ENCODE measurements at places on chromosomes 7 and 10.

DNA sequence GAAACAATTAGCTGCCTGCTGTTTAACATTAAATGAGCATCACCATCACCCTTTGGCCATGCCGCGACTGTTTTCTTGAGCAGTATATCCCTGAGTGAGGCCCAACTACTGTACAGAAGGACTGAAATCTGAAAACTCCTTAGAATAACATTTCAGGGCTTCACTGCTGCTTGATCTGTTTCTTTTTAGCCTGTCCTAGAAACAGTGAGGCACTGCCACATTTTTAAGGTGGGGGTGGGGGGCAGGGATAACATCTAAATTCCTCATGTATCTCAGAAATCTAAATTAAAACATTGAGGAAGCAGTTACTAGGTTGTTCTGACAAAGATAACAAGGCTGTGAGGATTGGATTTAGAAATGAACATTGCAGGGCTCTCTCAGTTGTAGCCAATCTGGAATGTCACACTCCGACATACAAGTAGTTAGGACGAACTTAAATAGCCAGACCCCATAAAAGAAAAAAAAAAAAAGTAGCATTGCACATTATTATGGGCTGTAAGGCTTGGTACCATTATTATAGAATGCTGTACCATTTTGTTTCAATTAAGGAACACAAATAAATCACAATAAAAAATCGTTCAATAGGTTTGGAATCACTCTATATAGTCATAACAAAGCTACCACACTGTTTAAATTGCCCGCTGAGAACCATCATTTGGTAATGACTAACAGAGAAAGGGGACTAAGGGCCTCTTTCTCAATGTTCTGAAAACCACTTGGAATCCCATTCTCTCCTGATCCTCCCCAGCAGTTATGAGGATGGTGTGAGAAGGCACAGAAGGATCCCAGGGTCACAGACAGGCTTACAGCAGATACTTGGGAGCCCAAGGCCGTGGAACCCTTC lies 256.1 kb downstream of the INHBA start:
- no peak for DNase-seq

DNA sequence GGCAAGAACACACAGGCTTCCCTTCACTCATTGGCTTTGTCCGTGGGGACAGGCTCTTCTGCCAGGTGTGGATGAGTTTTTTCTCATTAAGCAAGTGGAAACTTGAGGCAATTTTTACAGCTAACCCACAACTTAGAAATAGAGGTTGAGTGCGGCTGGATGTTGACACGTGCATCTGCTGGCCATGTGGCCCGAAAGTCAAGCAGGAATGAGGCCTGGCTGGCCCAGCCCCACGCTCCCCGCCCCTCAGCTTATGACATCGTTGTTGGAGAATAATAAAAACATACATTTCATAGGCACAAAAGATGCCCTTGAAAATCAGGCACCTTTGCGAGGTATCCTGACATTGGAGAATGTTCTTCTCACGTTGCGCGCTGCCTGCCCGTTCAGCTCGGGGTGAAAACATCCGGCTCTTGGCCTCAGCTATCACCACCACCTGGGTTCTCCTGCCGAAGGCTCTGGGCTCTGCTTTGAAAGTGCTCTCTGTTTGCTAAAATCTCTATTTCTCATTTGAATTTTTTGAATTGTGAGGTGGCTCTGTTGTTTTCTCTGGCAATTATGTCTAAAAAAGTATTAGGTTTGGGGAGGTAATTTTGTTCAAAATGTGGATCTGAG lies 310.7 kb downstream of the WDR37 start:
- no peak for DNase-seq

DNA sequence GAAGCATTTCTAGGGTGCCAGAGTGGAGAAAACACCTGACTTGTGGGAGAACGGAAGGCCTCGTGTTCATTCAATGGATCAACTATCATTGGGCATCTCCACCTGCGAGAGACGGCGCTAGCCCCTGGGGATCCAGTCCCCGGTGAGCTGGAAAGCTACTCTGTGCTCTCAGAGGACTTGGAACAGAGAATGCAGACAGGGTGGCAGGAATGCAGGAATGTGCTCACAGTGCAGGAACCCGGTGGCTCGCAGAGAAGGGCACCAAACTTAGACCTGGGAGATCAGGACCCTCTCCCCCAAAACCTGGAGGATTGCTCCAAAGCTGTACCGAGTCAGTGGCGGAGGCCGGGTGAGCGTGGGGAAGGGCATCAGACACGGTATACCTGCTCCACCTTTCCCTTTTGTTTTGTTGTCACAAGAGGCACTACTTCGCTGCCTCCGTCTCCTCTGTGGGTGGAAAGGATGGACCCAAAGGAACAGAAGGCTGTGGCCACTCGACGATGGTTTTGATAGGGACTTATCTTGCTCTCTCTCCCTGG lies 569.0 kb upstream of the C7orf33 start:
- DNase-seq = no peak

DNA sequence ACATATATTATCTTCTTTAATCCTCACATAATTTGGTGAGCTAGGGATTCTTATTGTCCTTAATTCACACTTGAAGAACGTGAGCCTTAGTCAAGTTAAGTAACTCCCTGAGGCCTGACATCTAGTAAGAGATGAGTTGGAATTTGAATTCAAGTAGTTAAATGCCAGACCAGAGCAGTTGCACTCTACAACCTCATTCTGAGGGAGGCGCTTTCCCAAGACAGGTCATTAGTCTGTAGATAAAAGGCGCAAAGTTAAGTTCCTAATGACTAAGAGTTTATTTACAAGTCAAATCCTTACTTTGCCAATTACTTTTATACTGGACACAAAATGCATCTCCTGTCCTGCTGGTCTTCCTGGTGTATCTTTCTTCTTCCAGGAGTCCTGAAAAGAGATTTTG lies 3.6 kb upstream of the EXOC6 start:
- DNase-seq = no peak

- DNase-seq = no peak
Measured at GRCh38 chr7:29607889-29608288, 44.3 kb downstream of the PRR15 start.

DNA sequence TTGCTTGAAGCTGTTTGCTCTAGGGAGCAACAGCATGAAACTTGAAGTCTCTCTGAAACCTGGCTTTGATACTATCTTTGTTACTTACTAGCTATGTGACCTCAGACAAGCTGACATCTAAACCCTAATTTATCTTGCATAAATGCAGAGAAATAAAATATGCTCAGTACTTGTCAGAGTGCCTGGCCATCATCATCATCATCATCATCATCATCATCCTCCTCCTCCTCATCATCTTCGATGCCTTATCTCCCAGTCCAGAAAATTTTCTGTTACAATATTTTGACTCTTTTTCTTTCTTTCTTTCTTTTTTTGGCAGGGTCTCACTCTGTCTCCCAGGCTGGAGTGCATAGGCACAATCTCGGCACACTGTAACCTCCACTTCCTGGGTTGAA lies 34.8 kb upstream of the TAX1BP1 start:
- DNase-seq = no peak

- DNase-seq = no peak
Measured at GRCh38 chr7:28144266-28144665, 36.3 kb downstream of the JAZF1 start.

DNA sequence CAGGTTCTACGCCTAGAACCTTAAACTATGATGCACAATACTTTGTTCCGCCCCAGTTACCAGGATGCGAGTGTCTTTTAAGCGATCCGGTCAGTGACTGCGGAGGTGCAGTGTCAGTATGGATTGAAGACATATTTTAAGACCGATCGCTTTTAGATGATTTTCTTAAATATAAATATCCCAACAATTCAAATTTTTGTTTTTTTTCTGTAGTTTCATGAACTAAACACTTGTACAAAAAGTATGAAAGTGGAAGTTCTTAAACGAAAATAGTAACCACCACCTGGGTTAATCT lies 835 bp downstream of the COMMD3 start:
- peak; percentile 42 for DNase-seq

Data from activated naive CD4-positive, alpha-beta T cell treated with anti-CD3 and anti-CD28 coated beads, Interleukin-2, amount 10 ng/mL, durations not matched to agents 7 days and 5 days (primary cell).